ENCODE measurements at places on chromosomes 6 and 20.

DNA sequence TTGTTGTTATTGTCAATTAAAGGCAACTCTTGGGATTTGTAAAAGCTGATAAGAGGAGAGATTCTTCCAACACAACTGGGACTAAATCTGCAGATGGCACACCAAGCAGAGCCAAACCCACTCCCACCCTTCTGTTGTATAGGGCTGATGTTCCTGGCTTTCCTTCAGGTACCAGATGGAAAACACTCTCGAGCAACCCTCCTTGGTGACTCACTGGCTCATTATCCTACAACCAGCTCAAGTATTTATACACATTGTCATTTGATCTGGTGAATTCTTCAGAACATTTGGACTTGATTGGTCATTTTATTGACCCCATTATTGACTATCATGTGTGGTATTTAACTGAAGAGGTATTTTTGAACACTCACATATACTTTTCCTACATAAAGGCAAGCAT lies 190.3 kb upstream of the PCSK2 start:
- no peak for DNase-seq

GRCh38 chr20:62493253-62493885 lies 17.6 kb upstream of the GATA5 start:
- no peak for DNase-seq

DNA sequence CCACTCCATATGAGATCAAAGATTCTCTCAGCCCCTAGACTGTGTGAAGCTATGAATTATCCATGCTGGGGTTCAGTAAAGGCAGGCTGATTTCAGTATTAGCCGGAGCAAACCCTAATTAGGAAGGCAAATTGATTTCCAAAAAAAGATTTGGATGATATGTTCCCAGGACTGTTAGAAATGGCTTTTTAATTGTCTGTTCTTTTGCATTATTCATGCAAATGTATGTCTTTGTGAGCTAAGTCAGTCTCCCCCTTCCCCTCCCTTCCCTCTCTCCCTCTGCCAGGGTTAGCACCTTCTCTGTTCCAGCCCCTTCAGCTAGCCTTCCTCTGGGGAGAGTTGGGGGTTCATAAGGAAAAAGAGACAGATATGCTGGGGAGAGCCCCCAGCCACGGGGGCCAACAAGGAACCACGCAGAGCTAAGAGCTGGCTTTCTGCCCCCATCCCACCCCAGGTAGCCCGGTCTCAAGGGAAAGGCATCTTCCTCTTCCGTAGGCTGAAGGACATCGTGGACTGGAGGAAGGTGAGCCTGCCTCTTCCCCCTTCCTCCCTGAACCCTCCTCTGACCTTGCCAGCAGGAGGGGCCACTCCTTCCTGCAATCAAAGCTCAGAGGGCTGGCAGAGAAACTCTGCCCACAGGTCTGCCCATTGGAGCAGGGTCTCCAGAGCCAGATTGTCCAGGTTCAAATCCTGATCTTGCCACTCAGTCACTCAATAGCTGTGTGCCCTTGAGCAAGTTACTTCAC lies 32.3 kb downstream of the PDRG1 start:
- DNase-seq, result no peak

- peak; percentile 96 for DNase-seq
Measured at GRCh38 chr20:45114465-45115385, at the start of gene WFDC5. TSS of gene WFDC5 (minus strand) at chr20:45115174. CDS start at chr20:45115083, 91 bp downstream.

DNA sequence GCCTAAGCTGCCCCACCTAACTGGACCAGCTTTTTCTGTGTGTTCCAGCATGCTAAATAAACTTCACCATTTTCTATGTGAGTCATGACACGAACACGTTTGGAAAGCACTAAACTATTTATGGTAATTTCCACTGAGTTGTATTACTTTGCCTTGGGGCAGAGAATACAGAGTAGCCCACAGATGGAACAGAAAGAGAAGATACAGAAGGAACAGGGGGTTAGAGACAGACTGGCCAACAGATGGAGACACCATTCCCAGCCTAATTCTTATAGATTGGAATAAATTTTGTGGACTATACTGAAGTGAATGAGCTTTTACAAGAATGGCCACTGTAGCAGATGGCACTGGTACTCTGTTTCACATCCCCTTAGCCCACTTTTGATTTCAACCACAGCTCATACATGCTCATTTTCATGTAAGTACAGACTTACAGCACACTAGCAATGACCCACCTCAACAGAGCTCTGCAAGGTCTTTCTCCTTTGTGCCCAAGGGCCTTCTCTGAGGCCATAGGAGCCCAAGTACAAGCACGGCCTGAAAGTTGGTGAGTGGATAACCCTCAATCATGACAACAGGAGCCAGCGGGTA lies 13.1 kb upstream of the NT5DC1 start:
- peak; percentile 80 for DNase-seq

DNA sequence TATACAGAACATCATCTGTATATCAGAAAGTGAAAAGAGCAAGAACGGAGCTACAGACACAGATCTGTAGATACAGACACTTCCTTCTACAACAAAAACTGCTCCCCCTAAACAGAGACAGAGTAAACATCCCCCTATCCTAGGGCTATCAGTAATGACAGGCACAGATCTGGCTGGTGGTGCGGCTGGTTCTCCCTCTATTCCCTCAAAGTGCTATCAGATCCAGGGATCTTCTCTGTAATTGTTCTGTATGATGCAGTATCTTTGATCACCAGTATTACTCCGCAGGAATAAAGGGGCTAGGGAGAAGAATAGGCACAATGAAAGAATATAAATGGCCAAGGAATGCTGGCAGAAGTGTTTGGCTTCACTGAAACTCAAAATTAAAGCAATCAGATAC lies 80.7 kb downstream of the SLC23A2 start:
- no peak for DNase-seq

GRCh38 chr20:39939241-39939865 lies 749.7 kb downstream of the MAFB start:
- DNase-seq, result no peak

DNA sequence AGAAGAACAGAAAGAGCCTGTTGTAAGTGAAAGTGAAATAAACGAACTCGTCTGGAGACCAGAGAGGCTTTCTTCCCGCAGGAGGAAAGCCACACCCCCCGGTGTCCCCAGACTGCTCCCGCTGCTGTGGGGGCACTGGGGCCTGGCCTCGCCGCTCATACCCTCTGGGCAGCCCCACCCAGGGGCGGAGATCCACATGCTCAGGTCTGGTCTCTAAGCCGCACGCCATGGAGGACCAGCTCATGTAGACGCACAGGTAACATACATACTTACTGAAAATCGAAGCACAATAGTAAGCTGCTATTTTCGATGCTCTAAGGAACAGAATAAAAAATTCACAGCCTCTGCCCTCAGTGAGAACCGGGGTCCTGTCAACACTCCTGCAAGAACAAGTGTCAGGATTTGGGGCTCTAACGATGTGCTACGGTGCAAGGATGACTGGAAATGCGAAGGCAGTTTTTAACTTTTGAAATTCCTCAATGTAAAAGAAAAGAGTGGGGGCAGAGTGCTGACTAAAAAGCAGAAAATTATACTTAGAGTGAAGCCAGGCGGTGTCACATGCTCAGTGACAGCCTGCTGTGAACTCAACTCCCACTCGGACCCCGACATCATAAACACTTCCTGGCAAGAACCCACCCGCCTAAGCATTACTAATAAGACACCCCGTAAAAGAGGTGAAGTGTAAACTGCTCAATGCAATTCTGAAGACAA lies 110.5 kb downstream of the IRF4 start:
- no peak for DNase-seq

DNA sequence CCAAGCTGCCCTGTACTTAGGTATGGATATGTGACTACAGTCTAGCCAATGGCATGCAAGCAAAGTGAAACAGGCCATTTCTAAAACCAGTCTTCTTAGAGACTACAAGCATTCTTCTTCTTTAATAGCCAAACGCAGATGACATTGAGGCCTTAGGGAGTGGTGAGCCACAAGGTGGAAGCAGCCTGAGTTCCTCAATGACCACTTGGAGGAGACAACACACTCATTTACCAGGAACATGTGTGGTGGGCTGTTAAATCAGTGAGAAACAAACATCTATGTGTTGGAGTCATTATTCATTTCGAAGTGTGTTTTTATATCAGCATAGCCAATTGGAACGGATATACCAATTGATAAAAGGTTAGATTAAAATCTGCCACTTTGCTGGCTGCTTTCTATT lies 122.0 kb downstream of the GFRAL start:
- DNase-seq, result no peak

GRCh38 chr6:79704200-79704599 lies 73.1 kb downstream of the SH3BGRL2 start:
- DNase-seq, result no peak

- DNase-seq, result peak; percentile 38
Measured at GRCh38 chr6:113586413-113587077, 270.6 kb upstream of the MARCKS start.

DNA sequence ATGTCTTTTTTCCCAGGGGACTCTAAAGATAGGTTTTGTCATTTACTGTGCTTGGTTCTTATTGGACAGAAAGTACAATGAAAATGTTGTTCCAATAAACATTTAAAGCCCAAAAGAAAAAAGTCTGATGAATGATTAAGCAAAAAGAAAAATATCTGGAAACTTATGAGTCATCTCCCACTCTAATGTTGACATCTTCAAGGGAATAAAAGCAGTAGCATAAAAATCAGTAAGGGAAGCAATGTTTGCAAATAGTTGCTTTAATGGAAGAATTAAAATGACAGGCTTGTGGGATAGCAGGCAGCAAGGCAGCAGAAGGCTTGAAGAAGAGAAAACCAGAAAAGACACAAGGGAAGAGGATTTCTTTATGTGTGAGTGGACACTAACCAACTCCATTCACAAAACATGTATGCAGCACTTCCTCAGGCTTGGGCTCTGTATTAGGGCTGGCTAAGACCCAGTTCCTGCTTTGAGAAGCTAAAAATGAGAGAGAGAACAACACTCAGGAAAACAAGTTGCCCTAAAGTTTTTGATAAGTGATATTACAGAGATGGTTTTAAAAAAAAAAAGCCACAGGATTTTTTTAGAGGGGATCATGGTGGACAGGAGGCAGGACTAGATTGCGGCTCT lies 263.2 kb upstream of the NT5E start:
- peak; percentile 25 for DNase-seq

- DNase-seq, result peak; percentile 86
Measured at GRCh38 chr6:136517002-136517401, 33.2 kb downstream of the MAP7 start.

- peak; percentile 63 for DNase-seq
Measured at GRCh38 chr20:5612581-5613301, 137.5 kb upstream of the SHLD1 start.

DNA sequence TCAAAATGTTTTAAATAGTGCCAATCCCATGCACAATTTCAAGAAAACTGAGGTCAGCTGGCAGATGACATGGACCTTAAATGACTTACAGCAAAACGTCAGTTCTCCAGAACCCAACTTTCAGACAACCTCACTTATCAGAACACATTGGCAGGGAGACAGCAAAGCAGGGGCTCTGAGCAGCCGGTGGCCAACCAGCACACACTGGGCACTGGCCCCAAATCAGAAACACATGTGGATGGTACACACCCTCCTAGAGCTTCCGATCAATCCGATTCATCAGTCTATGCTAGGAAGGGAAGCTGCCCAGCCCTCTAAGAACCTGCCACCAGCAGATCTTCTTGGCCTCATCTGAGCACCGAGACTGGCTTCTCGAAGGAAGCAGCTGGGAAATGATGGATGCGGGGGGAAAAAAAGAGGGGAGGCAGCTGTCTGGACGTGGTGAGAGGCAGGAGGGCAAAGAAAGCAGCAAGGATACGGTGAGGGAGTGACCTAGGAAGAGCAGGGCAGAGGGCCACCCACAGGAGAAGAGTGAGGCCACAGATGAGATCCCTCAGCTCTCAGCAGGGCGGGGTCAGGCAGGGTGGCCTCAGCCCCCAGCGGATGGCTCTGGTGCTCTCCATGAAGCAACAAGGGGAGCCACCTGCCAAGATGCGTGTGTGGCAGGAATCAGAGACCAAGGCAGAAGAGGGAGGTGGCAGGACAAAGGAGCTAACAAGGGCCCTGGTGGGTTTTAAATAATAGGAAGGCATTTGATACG lies 32.9 kb downstream of the TAF4 start:
- no peak for DNase-seq

GRCh38 chr6:13253272-13253671 lies 75.1 kb downstream of the TBC1D7 start:
- DNase-seq, result no peak

- no peak for DNase-seq
Measured at GRCh38 chr20:60125513-60125912, 167.3 kb downstream of the CDH26 start.

- DNase-seq, result no peak
Measured at GRCh38 chr6:52498538-52499017, 78.3 kb downstream of the TRAM2 start.

GRCh38 chr6:133707456-133707855 lies 181.5 kb upstream of the TCF21 start:
- peak; percentile 59 for DNase-seq

DNA sequence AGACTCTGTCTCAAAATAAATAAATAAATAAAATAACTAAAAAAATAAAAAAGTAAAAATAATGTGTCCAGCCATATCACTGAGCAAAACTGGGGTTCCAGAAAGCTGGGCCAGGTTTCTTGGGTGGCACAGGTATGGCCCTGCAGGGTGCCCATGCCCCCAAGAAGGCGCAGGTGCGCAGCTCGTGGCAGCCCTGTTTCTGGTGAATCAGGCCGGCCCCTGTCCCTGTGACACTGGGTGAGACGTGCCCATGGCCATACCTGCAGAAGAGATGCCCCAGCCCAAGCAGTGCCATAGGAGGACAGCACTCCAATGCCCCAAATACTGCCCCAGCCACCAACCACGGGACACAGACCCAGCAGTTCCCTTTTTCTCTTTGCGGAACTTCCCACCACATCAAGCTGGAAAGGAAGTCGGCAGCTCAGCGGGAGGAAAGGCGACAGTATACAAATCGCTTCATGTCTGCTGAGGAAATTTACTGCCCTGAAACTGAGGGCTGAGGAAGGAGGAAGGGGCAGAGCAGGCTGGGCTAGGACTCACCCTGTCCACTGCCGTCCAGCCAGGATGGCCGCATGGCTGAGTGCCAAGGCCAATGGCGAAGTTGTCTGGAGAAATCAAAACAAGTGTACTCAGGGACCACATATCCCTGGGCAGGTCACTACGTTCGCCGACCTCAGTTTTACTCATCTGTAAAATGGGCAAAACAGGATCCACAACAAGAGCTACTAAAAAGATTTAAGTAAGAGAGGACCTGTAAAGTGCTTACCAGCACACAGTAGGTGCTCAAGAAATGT lies 55.4 kb downstream of the PREX1 start:
- no peak for DNase-seq

- peak; percentile 91 for DNase-seq
Measured at GRCh38 chr20:5652626-5653553, 97.3 kb upstream of the SHLD1 start.

DNA sequence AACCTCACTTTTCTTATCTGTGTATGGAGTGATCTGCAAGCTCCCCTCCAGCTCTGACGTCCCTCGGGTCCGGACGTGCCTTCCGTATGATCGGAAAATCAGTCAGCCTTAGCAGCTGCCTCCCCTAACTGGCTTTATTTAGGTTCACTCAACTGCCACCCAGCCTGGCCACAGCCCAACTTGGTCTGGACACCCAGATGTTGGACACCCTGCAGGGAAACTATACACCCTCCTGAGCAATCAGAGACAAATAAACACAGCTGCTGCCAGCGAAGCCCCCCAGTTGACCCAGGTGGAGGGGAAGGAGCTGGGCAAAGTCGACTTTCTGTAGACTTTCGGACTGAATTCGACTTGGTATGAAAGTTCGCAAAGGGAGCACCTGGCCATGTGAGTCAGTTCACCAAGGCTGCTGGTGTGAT lies 28.9 kb downstream of the TBC1D7 start:
- DNase-seq, result no peak
